Thoracic aorta (tissue), 2 donors: ENCODE measurements at places on chromosomes 7 and 10. TPM values are rescaled to one million over a fixed set of nuclear protein-coding genes. Genes with fewer than 3 reads are reported as not detected.

- no peak overlapping the region for H3K4me3 ChIP-seq
- no peaks in the 10 kb centered on the region for H3K4me1 ChIP-seq
- H3K36me3 ChIP-seq, result peaks cover 57% of the 10 kb centered on the region
- no peaks in the 10 kb centered on the region for H3K27me3 ChIP-seq
- no peak for DNase-seq
These were observed 136.8 kb downstream of the GALNT11 start for GRCh38 chr7:152162287-152162686.

- H3K36me3 ChIP-seq, result no peaks in the 10 kb centered on the region
- no peaks in the 10 kb centered on the region for H3K27me3 ChIP-seq
- peaks cover 54% of the 10 kb centered on the region for H3K4me1 ChIP-seq
- H3K27ac ChIP-seq, result peak overlapping the region; percentile 84
- no peak overlapping the region for H3K4me3 ChIP-seq
These were observed 240.7 kb downstream of the ZMYND11 start for GRCh38 chr10:375815-376505.

DNA sequence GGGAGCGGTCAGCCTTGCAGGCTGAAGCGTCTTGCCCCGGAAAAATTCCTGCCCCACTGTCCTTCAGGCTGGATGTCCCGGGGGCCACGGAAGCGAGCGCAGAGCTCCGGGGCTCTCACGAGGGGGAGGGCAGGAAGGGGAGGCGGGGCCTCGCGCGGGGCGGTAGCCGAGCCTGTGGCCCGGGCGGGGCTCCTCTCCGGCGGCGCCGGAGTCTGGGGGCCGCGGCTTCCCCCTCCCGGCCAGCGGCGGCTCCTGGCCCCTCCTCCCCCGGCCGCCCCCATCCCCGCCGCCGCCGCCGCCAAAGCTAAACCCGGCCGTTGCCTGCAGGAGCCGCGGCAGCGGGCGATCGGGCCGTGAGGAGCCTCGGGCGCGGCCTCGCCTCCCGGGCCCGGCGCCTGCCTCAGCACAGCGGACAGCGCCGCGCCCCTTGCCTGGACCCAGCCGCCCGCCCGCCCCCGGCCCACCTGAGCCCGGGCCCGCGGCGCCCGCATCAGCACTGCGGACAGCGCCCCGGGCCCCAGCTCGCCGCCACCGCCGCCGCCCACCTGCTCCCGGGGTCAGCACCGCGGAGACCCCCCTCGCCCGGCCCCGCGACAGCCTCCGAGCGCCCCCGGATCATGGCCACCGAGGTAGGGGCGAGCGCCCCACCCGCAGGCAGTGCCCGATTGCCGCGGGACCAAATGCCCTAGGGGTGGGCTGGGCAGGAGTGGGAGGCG lies at the start of gene GOLGA7B:
Gene GOLGA7B (plus strand): TSS at position 157 of the 716 bp plus-strand sequence. CDS start 461 bp downstream, at position 618.
- no peaks in the 10 kb centered on the region for H3K36me3 ChIP-seq
- no peak for DNase-seq
- no peak within 1 kb of the TSS for H3K27ac ChIP-seq

- peak overlapping the region; percentile 13 for H3K4me3 ChIP-seq
- peak overlapping the region; percentile 32 for H3K27ac ChIP-seq
- no peak for DNase-seq
- H3K36me3 ChIP-seq, result no peaks in the 10 kb centered on the region
- H3K4me1 ChIP-seq, result peaks cover 7% of the 10 kb centered on the region
These were observed 132.9 kb upstream of the WNT16 start for GRCh38 chr7:121195874-121196273.

GRCh38 chr7:12643644-12644043 lies 43.8 kb upstream of the ARL4A start:
- no peak overlapping the region for H3K4me3 ChIP-seq
- no peaks in the 10 kb centered on the region for H3K27me3 ChIP-seq
- H3K27ac ChIP-seq, result no peak overlapping the region
- no peaks in the 10 kb centered on the region for H3K4me1 ChIP-seq

- no peak for DNase-seq
- H3K4me1 ChIP-seq, result no peaks in the 10 kb centered on the region
- no peaks in the 10 kb centered on the region for H3K27me3 ChIP-seq
- no peak overlapping the region for H3K4me3 ChIP-seq
- no peak overlapping the region for H3K27ac ChIP-seq
These were observed 225.9 kb downstream of the EMX2 start for GRCh38 chr10:117768333-117769042.

DNA sequence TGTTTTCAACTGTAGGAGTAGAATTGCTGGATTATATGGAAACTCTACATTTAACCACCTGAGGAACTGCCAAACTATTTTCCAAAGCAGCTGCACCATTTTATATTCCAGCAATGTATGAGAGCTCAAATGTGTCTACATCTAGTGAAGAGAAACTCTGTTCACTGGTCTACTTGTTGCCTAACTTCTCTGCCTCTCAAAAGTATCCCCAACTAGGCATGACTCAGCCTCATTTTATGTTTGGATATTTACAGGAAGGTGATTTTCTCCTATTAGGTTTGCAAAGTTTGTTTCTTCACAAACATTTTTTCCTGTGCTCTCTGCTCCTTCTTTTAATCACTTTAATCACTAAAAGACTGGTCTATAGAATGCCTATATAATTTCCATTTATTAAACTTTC lies 37.1 kb upstream of the SRI start:
- no peak for DNase-seq
- H3K27ac ChIP-seq, result no peak overlapping the region
- H3K4me3 ChIP-seq, result no peak overlapping the region
- H3K4me1 ChIP-seq, result no peaks in the 10 kb centered on the region
- no peaks in the 10 kb centered on the region for H3K27me3 ChIP-seq
- H3K36me3 ChIP-seq, result no peaks in the 10 kb centered on the region

DNA sequence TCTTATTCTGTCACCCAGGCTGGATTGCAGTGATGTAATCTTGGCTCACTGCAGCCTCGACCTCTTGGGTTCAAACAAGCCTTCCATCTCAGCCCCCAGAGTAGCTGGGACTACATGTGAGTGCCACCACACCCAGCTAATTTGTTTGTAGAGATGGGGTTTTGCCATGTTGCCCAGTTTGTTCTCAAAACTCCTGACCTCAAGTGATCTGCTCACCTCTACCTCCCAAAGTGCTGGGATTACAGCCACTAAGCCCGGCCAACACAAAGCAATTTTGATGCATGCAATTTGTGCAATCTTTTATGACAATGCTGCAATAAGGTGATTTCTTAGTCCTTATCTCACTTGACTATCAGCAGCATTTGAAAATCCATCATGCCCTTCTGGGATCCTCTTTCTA lies 333.1 kb downstream of the FRMD4A start:
- H3K27ac ChIP-seq, result no peak overlapping the region
- H3K4me1 ChIP-seq, result peaks cover 13% of the 10 kb centered on the region
- no peak overlapping the region for H3K4me3 ChIP-seq

DNA sequence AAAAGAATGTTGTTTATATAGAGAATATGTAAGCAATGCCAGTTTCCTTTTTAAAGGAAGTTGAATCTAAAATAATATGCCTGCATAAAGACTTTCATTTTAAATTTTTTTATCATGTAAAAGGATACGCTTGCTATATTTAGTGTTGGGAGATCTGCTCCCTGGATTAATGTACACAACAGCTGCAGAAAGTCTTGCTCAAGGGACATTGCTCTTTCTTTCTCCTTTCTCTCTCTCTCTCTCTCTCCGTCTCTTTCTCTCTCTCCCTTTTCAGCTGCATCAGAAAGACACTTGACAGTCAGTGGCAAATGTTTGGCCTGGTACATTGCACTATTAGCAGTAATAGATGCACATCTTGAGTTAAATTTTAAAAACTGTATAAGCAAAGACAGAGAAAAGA lies 739 bp downstream of the MYPN start:
- no peaks in the 10 kb centered on the region for H3K27me3 ChIP-seq
- no peak overlapping the region for H3K4me3 ChIP-seq
- DNase-seq, result no peak
- no peaks in the 10 kb centered on the region for H3K4me1 ChIP-seq

DNA sequence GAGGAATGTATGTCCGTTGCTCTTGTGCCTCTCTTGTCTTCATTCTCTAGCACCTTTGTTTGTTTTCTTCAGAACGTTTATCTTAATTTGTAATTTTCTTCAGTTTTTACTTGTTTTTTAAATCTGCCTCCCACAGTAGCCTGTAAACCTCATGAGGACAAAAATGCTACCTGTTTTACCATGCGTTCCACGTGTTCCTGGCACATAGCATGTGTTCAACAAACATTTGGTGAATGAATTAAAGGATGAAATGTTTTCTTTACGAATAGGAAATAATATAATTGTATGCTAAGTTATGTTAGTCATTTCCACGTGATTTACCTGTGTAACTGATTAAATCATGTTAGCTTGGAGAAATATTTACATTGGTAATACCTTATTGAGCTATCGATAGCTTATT lies 2.2 kb downstream of the RBM33 start:
- no peak for DNase-seq
- peaks cover 34% of the 10 kb centered on the region for H3K4me1 ChIP-seq
- peaks cover 4% of the 10 kb centered on the region for H3K36me3 ChIP-seq
- no peaks in the 10 kb centered on the region for H3K27me3 ChIP-seq
- H3K27ac ChIP-seq, result no peak overlapping the region

- H3K27me3 ChIP-seq, result no peaks in the 10 kb centered on the region
- H3K36me3 ChIP-seq, result no peaks in the 10 kb centered on the region
- DNase-seq, result no peak
- H3K4me1 ChIP-seq, result peaks cover 6% of the 10 kb centered on the region
- no peak overlapping the region for H3K27ac ChIP-seq
- peak overlapping the region; percentile 59 for H3K4me3 ChIP-seq
These were observed 81.3 kb upstream of the DKK1 start for GRCh38 chr10:52232561-52233350.

DNA sequence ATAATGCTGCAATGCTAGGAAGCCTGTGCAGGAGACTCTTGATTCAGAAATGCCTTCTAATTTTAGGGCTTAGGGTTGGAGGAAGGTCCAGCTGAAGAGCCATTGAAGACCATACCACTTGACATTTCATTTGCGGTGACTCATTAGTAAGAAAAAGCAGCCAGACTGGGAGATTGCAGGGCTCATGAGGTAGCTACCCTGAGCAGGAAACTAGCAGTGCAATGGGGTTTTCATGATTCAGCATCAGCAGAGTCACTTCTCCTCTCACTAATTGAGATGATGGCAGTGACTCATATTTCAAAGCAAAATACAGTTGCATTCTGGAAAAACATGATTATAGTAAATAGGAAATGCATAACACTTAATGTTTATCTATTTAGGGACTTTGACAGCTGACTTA lies 434.1 kb downstream of the DNAJB9 start:
- H3K36me3 ChIP-seq, result no peaks in the 10 kb centered on the region
- H3K27ac ChIP-seq, result no peak overlapping the region
- no peak for DNase-seq
- H3K27me3 ChIP-seq, result no peaks in the 10 kb centered on the region
- H3K4me1 ChIP-seq, result no peaks in the 10 kb centered on the region

DNA sequence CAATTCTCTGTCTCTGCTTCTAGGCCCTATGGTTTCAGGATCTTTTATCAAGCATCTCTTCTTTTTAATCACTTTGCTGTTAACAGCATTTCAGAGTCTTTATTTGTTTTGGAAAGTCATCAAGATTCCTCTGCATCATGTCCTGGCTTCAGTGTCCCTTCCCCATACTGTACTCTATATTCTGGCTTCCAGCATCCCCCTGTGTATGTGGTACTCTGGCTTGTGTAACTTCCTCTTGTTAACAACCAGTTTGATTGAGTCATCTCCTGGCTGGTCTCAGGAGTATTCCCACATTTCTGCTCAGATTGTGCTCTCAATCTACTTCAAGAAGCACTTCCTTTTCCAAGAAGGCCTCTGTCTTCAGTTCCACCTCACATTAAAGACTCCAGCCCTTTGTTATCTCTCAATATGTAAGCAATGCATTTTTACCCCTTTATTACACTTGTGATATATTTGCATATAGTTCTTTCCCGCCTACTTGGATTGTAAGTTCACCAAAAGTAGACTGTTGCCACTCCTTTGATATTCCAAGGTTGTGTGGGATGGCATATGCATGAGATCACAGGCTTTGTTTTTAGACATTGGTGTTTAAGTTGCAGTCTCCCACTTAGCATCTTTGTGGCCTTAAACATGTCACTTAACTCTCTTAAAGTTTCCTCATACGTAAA lies 15.1 kb upstream of the ATE1 start:
- H3K4me1 ChIP-seq, result peaks cover 11% of the 10 kb centered on the region
- H3K27ac ChIP-seq, result no peak overlapping the region
- no peak overlapping the region for H3K4me3 ChIP-seq
- no peaks in the 10 kb centered on the region for H3K27me3 ChIP-seq
- no peak for DNase-seq
- H3K36me3 ChIP-seq, result peaks cover 4% of the 10 kb centered on the region

- no peak overlapping the region for H3K4me3 ChIP-seq
- no peak overlapping the region for H3K27ac ChIP-seq
- no peaks in the 10 kb centered on the region for H3K36me3 ChIP-seq
- no peaks in the 10 kb centered on the region for H3K4me1 ChIP-seq
These were observed 34.9 kb downstream of the TMEM130 start for GRCh38 chr7:98834949-98835348.

MUC12 gene
- total RNA-seq, result not detected

TSPAN33 gene
- total RNA-seq, result 6.3 TPM

SAMD9 gene
- total RNA-seq, result 10.2 TPM
